Hematopoietic multipotent progenitor cell treated with erythropoietin and hydrocortisone succinate and interleukin-3 and kit ligand, for 15 days (in vitro differentiated cells): ENCODE measurements at places on chromosomes 16 and 17.

- no peak for DNase-seq
These were observed 14.6 kb downstream of the COG4 start for GRCh38 chr16:70508752-70509151.

- DNase-seq: no peak
These were observed 38.1 kb downstream of the SRL start for GRCh38 chr16:4203748-4204147.

- no peak for DNase-seq
These were observed 765.5 kb downstream of the CDH8 start for GRCh38 chr16:61270726-61271125.

- no peak for DNase-seq
These were observed 4.2 kb upstream of the KRTAP3-2 start for GRCh38 chr17:41003926-41004325.

DNA sequence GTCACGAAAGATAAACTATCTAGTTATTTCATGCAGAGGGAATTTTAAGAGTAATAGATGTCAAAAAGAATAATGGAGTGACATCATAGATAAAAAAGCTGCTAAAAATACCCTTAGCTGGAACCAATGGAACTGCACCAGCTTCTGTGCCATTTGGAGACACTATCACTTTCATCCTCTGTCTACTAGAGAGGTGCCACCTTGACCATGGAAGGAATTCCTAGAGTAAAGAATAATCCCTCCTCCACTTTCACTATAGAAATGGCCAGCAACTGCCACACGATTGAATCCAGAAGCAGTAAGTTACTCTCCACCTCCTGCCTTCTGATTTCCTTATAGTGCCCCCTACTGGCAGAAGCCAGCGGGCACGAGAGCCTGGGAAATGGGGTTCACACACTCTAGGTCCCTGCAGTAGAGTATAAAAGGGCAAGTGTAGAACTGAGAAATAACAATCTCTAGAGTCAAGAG lies 2.8 kb upstream of the ALDH3A2 start:
- peak; percentile 56 for DNase-seq

DNA sequence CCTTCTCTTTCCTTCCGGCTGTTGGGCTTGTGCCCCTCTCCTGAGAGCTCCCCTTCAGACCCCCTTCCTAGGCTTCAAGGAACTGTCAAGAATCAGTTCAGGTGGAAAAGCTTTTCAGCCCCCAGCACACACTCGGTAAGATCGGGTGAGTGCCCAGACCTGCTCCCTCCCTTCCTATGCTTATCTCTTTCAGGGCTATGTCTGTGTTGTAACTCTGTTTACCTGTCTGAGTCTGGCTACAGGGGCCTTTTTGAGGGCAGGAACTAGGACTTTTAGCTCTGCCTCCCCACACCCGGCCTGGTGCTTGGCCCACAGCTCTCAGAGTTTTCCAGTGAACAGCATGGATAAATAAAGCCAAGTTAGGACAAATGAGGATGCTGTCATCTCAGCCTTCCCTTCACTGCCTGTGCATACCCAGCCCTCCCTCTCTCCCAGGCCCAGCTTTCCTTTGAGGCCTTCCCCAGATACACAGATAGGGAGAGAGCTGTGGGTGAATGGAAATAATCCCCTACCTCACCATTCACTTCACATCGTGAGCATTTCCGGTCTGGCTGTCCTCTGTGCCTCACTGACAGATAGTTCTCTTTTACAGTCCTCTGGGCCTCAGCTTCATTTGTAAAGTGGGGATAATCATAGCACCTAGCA lies 5.7 kb upstream of the MRPS23 start:
- no peak for DNase-seq

GRCh38 chr16:78175287-78175686 lies 75.8 kb downstream of the WWOX start:
- DNase-seq: no peak

GRCh38 chr17:82794781-82795482 lies 43.1 kb downstream of the TBCD start:
- no peak for DNase-seq

DNA sequence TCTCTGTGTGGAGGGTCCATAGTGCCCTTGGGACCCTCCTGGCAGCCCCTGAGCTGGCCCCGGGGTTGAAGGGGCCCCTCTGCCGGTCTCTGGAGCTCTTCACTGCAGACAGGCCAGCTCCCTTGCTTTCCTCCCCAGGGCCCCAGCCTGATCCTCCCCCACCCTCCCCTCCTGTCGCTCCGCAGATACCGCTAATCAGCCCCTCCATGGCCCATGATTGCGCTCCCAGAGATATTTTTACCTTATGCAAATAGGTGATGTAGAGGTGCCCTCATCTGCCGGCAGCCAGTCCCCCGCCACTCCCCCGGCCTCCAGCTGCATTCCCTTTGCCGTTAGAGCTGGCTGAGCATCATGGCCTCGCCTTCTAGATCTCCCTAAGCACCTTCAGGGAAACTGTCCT lies 9.2 kb downstream of the MMP15 start:
- no peak for DNase-seq
